ENCODE measurements at places on chromosomes 5 and 9.

DNA sequence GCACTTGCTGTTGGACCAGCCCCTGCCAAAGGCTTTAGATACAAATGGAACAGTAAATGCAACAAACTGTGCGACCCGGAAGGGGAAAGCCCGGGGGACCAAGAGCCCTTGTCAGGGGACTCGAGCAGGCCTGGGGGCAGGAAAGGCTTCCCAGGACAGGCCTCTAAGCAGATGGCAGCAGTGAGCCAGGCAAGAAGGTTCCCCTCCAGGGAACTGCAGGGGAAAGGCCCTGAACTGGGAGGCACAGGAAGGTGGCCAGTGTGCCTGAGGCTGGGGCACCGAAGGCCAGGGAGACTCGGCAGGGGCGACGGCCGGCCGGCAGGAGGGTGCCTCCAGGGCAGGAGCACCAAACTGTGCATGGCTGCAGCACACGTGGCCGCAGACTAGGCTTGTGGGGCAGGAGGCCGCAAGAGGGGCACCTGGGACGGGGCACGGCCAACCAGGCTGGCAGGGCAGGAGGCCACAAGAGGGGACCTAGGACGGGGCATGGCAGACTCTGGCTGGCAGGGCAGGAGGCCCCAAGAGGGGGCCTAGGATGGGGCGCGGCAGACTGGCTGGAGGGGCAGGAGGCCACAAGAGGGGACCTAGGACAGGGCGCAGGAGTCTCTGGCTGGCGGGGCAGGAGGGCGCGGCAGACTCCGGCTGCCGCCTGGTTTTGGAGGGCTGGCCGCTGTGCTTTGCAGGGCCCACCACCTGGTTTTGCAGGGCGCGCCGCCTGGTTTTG, 10.0 kb downstream of the VAV2 start:
- DNase-seq: no peak

GRCh38 chr5:24222876-24223275, 421.9 kb downstream of the CDH10 start:
- DNase-seq: no peak

- no peak for DNase-seq
Observed at GRCh38 chr9:22790329-22790728, 343.7 kb downstream of the DMRTA1 start.

GRCh38 chr9:36831381-36832161, 202.5 kb downstream of the PAX5 start:
- no peak for DNase-seq

DNA sequence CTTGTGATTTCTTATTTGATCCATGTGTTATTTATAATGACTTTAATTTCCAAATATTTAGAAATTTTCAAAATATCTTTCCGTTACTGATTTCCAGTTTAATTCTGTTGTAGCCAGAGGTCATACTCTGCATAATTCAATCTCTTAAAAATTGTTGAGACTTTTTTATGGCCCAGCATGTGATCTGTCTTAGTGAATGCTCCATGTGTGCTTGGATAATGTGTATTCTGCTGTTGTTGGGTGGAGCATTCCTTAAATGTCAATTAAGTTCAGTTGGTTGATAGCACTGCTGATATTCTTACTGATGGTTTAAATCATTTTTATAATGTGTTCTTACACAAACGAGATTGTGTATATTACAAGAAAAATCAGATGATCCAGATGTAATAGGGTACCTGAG, 180.8 kb downstream of the RGS3 start:
- no peak for DNase-seq

GRCh38 chr5:171544913-171545765, 125.7 kb downstream of the FGF18 start:
- DNase-seq: no peak

- DNase-seq: no peak
Observed at GRCh38 chr5:168209244-168209995, 82.0 kb upstream of the WWC1 start.

DNA sequence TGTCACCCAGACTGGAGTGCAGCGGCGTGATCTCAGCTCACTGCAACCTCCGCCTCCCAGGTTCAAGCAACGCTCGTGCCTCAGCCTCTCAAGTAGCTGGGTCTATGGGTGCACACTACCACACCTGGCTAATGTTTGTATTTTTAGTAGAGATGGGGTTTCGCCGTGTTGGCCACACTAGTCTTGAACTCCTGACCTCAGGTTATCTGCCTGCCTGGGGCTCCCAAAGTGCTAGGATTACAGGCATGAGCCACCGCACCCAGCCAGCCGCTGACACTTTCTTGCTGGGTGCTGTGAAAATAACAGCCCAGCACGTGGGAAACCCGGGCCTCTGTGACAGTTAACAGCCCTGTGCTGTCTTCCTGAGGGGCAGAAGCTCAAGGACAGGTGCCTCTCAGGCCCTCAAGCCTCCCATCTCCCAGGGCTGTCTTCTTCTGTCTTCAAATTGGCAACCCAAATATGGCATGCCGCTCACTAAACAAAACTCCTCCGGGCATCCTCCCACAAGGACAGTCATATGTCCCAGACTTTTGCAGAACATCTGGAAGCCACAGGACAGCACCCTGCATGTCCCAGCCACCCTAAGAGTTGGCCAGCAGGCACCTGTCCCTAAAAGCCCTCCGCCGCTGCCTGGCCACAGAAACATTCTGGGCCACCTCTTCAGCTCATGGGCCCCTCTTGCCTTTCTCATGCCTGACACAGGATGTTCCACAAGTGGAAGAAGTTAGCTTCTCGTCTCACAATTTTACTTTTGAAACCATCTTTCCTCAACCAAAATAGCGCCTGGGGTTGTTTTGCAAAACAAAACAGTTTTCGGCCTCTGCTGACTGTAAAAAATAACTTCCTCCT, 233.6 kb downstream of the SYK start:
- no peak for DNase-seq

GRCh38 chr5:147188200-147189108, 46.4 kb upstream of the STK32A start:
- peak; percentile 47 for DNase-seq

DNA sequence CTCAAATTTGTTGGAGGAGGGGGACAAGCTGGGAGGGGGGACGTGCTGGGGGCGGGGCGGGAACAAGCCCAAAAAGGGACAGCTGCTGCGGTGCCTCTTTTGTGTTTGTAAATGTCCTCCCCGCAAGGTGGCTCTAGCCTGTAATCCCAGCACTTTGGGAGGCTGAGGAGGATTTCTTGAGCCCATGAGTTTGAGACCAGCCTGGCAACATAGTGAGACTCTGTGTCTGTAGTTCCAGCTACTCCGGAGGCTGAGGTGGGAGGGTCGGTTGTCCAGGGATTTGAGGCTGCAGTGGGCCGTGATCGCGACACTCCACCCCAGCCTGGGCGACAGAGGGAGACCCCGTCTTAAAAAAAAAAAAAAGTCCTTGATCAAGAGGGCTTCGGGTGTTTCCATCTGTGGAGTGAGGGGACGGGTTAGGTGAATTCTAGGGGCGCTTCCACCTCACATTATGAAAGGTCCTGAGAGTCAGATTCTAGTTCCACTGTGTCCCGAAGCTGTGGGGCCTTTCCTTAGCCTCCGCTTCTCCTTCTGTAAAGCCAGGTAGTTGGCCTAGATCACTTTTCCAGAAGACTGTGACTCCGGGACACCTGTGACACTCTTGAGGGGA, 779 bp upstream of the CTNNA1 start:
- no peak for DNase-seq

Data from nucleus accumbens (tissue), 56 donors.